NCI-H2081 treated with DMSO at 0.1 percent for 48 hours (cell line): ENCODE measurements at places on chromosomes 6 and 20.

DNA sequence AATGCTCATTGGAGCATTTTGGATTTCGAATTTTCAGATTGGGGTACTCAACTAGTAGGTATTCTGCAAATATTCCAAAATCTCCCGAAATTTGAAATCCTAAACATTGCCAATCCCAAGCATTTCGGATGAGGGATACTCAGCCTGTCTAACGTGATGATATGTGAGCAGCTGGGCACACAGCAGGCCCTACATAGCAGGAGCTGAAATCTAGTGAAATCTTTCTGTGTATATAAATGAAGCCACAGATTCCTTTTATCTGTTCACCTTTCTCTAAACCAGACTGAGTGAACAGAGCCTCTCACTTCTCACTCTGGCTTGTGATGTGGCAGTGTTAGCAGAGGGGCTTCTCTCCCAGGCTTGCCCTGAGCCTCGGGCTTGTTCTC is 17.8 kb downstream of the STX16 start:
- no peak for DNase-seq

DNA sequence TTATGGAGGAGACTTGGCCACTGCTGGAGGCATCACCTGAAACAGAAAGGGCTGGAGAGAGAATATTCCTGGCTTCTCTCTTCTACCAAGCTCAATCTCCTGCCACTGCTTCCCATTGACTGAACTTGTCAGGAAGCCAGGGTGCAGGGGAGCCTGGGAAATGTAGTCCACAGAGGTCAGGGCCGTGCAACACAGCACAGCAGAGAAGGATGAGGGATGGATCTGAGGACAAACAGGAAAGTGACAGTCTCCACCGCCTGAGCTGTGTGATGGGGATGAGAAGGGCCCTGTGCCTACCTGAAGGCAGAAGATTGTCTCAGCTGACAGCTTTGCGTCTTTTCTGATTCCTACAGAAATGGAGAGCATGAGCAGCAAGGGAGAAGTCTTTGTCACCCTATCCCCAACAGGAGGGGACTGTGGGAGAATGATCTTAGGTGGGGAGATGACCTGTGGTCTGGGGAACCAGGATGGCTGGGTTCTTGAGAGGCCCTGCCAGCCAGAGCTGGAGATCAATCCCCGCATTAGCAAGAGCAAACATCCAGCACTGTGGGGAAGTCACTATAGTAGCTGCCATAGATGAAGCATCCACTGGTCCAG is 114.2 kb downstream of the SNX5 start:
- no peak for DNase-seq

- no peak for DNase-seq
Observed at GRCh38 chr20:16666272-16666671, 63.6 kb upstream of the SNRPB2 start.

- DNase-seq, result no peak
Observed at GRCh38 chr20:51322164-51322707, 220.3 kb downstream of the NFATC2 start.

GRCh38 chr6:148307405-148307804 is 35.2 kb upstream of the SASH1 start:
- no peak for DNase-seq

- DNase-seq, result no peak
Observed at GRCh38 chr6:147604373-147604772, 95.9 kb downstream of the SAMD5 start.

DNA sequence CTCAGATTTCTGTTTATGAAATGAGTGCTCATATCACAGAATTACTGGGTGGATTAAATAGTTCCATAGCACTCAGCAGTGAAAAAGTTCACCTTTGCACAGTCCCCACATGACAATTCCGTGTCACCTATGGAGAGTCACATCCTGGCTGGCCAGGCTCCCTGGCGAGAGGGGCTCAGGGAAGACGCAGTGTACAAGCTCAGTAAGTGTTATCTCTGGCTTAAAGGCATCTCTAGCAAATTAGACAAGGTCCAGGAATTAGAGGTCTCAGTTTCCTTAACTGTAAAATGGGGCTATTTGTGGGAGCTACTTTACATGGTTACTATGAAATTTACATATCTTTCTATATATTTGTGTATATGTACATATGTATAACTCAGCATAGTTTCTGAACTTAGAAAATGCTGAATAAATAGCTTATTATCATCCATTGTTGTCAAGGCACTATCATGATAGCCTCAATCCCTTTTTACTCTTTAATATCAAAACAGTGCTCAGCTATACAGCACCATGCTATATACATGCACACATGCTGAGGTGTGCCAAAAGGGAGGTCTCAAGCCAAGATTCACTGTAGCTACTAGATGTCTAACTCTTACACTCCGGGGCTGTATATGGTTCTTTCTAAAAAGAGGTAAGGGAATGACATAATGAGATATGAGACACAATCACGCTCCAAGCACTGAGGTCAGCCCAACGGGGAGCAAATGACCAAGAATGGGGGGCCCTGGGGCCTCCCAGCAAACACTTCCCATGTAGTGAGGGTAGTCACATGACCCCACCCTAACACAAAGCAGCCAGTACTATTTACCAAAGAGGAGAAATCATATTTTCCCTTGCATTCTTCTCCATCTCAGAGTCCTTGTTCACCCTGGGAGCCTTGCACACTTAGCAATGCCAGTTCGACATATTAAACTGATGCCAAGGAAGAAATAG is 59.4 kb downstream of the SLC22A23 start:
- no peak for DNase-seq

- DNase-seq, result no peak
Observed at GRCh38 chr20:45406260-45407066, 1.6 kb upstream of the DBNDD2 start.

DNA sequence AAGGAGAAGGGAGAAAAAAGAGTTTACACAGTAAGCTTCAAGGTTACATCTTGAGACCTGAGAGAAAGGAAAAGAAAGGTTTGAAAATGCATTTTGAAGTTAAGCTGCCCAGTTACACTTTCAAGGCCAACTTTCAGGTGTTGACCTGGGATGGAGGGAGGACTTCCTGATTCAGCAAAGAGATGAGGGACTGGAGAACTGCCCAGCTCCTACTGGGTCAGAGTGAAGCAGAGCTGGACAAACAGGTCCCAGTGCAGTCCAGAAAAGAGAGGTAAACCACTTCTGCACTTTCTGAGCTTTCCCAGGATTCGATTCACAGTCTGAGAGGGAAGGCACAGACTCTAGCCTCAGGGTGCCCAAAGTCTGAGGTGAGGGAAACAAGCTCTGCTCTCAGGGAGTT is 6.0 kb upstream of the TJAP1 start:
- DNase-seq, result no peak

DNA sequence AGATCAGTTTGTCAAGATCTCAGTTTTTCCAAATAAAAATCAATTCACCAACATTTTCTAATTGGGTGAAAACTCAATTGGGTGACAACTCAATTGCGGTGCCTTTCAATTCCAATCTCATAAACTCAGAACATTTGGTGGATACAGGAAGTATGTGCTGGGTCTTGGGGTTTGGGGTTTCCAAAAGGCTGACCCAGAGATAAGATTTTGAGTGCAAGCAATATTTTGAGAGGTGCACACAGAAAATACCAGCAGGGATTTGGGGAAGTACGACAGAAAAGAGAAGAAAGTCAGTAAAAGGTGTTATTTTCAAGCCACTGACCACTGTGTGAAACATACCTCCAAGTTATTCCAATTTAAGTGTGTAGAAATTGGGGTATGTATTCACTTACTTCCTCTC is 258.0 kb downstream of the PHACTR1 start:
- DNase-seq, result no peak

DNA sequence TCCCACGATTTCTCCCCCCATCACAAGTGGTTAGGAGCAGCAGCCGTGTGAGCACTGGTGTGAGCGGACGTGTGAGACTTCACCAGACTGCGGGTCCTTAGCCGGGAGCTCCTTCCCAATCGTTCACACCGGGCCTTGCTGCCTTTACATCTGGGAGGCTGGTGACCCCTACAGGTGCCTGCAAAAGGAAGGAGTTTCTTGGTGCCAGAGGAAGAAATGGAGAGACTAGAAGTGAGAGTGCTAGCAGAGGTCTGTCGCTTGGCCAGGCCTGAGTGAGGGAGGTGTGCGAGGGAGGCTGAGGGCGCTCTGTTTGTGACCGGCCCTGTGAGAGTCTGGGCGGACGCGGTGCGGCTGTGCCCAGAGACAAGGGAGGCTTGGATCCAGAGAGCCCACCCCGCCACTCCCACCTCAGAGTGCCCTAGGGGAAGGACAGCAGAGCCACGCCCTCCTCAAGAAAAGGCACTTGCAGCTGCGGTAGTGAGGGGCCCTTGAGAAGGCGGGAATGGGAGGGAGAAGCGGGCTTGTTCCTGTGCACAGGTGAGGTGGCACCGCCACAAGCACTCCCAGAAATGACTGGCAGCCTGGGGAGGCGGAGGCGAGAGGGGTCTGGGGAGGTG is 10.0 kb upstream of the ARMC2 start:
- DNase-seq, result no peak

DNA sequence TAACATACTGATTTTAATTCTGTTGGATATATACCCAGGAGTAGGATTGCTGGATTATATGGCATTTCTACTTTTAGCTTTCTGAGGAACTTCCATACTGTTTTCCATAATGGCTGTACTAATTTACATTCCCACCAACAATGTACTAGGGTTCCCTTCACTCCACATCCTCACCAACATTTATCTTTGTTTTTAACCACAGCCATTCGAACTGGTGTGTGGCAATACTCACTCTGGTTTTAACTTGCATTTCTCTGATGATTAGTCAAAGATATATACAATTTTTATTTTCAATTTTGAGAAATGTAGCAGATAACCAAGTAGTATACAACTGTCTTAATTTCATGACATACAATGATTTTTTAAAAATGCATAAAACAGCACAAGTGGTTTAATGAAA is 30.3 kb upstream of the ADGRG6 start:
- no peak for DNase-seq
